ENCODE measurements at places on chromosomes 7 and 10.

- DNase-seq: no peak
These were observed 102.1 kb upstream of the PDGFA start for GRCh38 chr7:621572-622285.

DNA sequence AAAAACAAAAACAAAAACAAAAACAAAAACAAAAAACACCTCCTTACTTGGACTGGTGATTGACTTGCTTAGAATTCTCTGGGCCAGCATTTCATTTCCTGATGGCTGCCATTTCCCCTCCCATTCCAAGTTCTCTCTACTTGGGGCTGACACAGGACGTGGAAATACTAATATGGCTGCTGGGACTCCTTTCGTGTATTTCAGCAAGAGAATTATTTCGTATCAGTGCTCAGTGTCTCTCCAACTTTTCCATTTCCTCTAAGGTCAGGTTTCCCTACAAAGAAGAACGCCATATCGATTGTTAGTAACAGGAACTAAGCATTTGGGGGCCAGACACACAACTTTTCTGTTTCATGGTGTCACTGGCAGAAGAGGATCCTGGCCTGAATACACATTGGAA, 22.5 kb upstream of the VAX1 start:
- no peak for DNase-seq

GRCh38 chr10:104309980-104310978, 28.0 kb downstream of the ITPRIP start:
- peak; percentile 85 for DNase-seq

GRCh38 chr10:71513936-71514335, 117.2 kb downstream of the CDH23 start:
- no peak for DNase-seq

- DNase-seq: no peak
These were observed 2.3 kb upstream of the LDB1 start for GRCh38 chr10:102122450-102122849.

- DNase-seq: peak; percentile 14
These were observed 23.5 kb upstream of the C1QL3 start for GRCh38 chr10:16545116-16545736.

DNA sequence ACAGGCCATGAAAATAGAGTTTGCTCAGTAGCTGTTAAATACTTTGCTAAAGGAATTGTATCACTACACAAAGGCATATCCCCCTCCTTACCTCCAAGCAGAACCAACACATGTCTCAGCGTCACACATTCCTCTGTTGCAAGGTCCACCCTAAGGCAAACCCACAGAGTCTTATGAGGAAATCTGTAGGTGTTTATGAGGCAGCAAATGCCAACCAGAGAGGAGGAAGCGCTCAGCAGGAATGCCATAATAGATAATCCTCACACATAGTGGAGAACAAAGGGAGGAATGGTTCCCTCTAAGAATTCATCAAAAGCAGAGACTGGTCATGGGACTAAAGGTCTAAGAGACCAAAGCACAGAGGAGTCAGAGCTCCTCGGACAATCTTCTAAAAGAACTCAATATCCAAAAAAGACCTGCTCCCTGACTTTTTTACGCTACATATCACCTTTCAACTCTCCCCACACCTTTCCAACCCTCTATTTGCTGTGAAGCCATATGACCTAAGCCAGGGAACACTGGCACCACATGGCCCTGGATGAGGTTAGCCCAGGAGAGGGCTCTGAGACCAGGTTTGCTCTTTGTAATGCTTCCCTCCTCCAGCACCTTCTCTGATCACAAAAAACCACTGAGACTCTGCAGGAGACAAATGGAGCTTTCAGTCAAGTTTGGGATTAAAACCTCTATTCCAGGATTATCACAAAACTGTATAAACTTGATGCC, 7.3 kb downstream of the SLC25A13 start:
- peak; percentile 35 for DNase-seq

GRCh38 chr7:151992375-151992774, 33.1 kb upstream of the GALNT11 start:
- peak; percentile 60 for DNase-seq

DNA sequence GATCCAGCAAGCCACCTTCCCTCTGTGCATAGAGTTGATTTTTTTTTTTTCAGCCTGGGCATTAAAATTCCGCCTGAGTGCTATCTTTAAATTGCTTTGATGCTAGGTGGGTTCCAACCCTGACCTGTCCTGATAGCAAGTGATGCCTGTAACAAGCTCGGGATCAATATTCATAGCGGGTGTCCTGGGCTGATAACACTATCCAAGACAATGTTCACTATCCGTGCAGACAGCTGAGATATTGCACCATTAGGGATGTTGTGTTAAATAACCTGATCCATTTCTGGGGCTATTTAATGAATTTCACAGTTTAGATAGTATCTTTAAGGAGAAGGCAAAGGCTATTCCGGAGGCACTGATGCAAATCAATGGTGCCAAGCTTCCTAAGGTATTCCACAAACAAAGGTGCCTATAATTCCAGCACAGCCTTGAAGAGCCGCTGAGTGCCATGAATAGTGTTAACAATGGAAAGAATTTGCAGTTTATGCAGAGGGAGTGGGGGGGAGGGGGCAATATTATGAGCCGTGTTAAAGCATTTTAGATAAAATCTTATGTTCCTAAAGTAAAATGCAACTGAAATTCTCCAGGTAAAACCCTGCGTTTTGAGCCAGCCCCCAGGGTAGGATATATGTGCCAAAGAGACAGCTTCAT, 4.2 kb upstream of the NKX1-2 start:
- no peak for DNase-seq

DNA sequence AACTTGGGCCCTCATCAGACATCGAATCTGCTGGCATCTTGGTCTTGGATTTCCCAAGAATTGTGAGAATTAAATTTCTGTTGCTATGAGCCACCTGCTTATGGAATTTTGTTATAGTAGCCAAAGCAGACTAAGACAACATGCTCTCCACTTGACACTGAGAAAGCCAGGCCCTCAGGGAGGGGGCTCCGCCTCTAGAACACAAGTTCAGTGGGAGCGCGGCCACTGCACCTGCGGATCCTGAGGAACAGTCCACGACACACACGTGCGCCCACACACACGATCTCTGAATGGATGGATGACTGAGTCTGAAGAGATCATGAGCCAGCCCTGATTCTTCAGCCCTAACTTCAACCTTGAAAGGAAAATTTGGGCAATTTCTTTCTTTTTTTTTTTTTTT, 73.7 kb downstream of the CTBP2 start:
- DNase-seq: no peak

DNA sequence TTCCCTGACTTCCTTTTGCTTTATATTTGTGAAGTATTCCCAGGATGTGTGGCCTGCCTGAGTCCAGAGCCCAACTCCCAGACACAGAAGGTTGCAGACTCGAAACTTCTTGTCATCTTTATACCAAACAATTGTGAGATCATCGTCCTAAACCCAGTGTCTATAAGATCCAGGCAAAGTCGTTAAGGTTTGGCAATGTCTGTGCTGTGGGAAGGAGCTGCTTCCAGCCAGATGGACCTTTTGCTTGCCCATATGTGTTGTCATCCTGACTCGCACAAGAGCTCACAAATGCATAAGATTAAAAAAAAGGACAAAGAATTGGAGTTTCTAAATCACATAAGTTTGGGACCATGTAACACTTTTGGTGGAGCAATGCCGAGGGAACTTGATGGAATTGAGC, 37.0 kb downstream of the WNT2 start:
- no peak for DNase-seq

DNA sequence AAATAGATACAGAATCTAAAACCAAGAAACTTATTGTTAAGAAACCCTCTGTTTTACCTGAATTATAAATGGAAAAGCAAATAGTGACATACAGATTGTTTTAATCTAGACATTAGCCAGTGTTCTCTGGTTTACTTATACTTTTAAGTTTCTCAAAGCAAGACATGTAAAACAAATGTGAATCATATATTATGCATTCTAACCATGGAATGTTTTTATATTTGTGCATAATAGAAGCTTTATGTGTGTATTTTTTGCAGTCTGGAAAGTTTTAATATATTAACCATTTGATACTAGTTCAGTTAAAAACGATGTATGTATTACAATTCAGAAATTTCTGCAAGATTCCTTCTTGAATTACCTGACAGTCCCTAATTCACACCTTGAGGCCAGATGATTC, 150.6 kb upstream of the TMEM72 start:
- no peak for DNase-seq

- DNase-seq: peak; percentile 74
These were observed 1.1 kb upstream of the GPER1 start for GRCh38 chr7:1086588-1087464.

DNA sequence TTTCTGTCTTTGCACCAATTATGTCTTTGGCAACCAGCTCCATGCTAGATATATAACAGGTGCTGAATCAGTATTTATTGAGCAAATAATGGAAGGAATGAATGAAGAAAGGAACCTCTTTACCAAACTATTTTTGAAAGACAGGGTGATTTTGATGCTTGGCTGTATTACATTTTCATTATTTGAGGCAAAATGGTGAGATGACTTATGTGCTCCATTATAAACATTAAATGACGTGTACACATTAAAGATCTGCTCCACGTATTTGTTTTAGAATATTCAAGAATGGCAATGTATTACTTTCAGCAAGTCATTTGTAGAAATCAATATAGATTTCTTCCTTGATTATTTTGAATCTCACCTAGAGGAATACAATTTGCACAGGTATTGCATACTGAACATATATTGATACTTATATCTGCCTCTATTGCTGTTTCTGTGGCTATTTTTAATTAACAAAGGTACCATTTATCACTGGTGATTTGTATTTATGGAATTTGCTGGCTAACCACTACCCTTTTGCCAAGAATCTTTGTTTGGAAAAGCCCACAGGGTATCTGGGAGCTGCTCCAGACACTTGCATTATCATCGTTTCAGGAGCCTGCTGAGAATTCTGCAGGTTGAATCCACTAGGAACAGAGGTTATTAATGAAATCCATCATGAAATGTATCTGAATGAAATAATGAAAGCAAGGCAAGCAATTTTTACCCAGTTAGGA, 92.2 kb downstream of the SEMA3C start:
- DNase-seq: peak; percentile 85

DNA sequence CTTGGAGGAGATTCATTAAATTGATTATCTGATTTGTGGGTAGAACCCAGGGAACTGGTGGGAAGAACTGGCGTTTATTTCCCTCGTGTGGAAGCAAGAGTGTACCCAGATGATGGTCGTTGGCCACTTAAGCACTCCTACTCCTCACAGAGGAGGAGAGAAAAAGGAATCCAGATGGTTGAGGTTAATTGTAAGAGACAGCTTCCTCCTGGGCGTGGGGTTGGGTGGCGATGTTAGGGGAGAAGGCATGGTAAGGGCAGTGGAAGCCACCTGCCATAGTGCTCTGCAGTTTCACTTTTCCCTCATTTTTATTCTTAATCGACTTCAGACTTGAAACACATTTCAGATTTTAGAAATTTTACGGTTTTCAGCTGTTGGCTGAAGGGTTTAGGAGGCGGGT, 104.1 kb downstream of the DOCK1 start:
- DNase-seq: no peak
